ENCODE measurements at places on chromosomes 1 and 21. TPM values are rescaled to one million over a fixed set of nuclear protein-coding genes. Genes with fewer than 3 reads are reported as not detected.

RIPK4 gene
- 10.0 TPM for total RNA-seq

ARTN gene
- 0.09 TPM for total RNA-seq

PADI1 gene
- total RNA-seq = 0.09 TPM

SLAMF1 gene
- total RNA-seq = not detected

VSIG8 gene
- not detected for total RNA-seq

PTPN22 gene
- 3.7 TPM for total RNA-seq

LIPI gene
- not detected for total RNA-seq

CHIA gene
- not detected for total RNA-seq

C1orf232 gene
- not detected for total RNA-seq

FLG2 gene
- total RNA-seq = not detected

KIF21B gene
- total RNA-seq = 1.0 TPM

KRTAP21-3 gene
- not detected for total RNA-seq

SLC9A1 gene
- total RNA-seq = 20.2 TPM

IQGAP3 gene
- total RNA-seq = 8.9 TPM

VHLL gene
- total RNA-seq = 0.09 TPM

DIRAS3 gene
- 0.75 TPM for total RNA-seq

TMEM82 gene
- not detected for total RNA-seq

IGSF9 gene
- under 0.01 TPM for total RNA-seq

GLIS1 gene
- total RNA-seq = 0.28 TPM

HSD3B2 gene
- total RNA-seq = not detected

NR1I3 gene
- total RNA-seq = not detected

CA14 gene
- not detected for total RNA-seq

RGS1 gene
- total RNA-seq = not detected

CSF1 gene
- total RNA-seq = 10.3 TPM

U2AF1 gene
- 25.1 TPM for total RNA-seq

TARDBP gene
- total RNA-seq = 101 TPM

HFM1 gene
- under 0.01 TPM for total RNA-seq

SV2A gene
- total RNA-seq = 1.6 TPM

DCDC2B gene
- total RNA-seq = not detected

TPTE gene
- total RNA-seq = not detected

SELL gene
- total RNA-seq = 0.56 TPM

NBPF4 gene
- not detected for total RNA-seq

COL6A1 gene
- 55.0 TPM for total RNA-seq
